ENCODE measurements at places on chromosomes 16 and 17. TPM values are rescaled to one million over a fixed set of nuclear protein-coding genes. Genes with fewer than 3 reads are reported as not detected.

CHST5 gene
- 3.4 TPM for polyA plus RNA-seq

QRICH2 gene
- polyA plus RNA-seq, result 21.4 TPM

SMIM5 gene
- polyA plus RNA-seq, result 2.1 TPM

JMJD8 gene
- 63.3 TPM for polyA plus RNA-seq

ITGAL gene
- 2.5 TPM for polyA plus RNA-seq

ST6GALNAC2 gene
- polyA plus RNA-seq, result 8.0 TPM

KRT28 gene
- not detected for polyA plus RNA-seq

UNC13D gene
- polyA plus RNA-seq, result 5.3 TPM

CES4A gene
- 18.5 TPM for polyA plus RNA-seq

CSHL1 gene
- polyA plus RNA-seq, result not detected

AGRP gene
- 0.56 TPM for polyA plus RNA-seq

KCTD13 gene
- 64.2 TPM for polyA plus RNA-seq

SEPTIN12 gene
- polyA plus RNA-seq, result 0.47 TPM

NLE1 gene
- polyA plus RNA-seq, result 23.7 TPM

MAPT gene
- 439 TPM for polyA plus RNA-seq

RDM1 gene
- 2.5 TPM for polyA plus RNA-seq

WDR59 gene
- 78.2 TPM for polyA plus RNA-seq

CPHXL2 gene
- 0.47 TPM for polyA plus RNA-seq

CTRB2 gene
- polyA plus RNA-seq, result 0.24 TPM

KRTAP4-5 gene
- polyA plus RNA-seq, result not detected

WNT9B gene
- 2.1 TPM for polyA plus RNA-seq
